Stimulated activated naive CD8-positive, alpha-beta T cell treated with anti-CD3 and anti-CD28 coated beads, Interleukin-15, Interleukin-2, amounts not matched to agents 100 U/mL and 50 U/mL, for 24 hours (primary cell): ENCODE measurements at places on chromosomes 2 and 18.

DNA sequence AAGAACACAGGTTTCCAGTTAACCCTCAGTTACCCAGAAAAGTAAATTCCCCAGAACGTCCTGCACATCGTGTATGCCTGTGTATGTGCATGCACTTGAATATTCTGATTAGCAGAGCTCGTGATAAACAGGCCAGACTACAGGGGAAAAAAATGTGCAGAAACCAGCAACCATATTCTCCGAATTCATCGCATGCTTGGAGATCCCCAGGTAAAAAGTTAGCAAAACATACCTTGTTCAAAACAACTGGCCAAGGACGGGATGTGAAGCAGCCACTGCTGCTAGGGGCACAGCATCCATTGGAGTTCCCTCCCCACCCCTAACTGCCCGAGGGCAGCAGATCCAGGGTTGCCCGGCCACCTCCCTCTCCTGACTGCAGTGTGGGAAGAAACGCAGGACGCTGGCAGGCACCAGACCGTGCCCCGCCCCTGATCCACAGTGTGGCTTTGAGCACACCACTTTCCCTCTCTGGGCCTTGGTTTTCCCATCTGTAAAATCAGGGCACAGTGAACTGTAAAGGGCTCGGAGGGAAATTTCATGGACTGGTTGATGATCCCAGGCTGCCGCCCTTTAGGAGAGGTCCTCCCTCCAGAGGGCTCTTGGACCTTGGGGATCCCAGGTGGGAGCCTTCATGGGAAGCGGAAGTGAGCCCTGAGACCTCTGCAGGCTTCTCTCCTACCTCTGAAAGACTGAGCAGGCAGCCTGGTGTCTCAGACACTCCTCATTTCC is 11.9 kb upstream of the ARID5A start:
- no peak for DNase-seq

DNA sequence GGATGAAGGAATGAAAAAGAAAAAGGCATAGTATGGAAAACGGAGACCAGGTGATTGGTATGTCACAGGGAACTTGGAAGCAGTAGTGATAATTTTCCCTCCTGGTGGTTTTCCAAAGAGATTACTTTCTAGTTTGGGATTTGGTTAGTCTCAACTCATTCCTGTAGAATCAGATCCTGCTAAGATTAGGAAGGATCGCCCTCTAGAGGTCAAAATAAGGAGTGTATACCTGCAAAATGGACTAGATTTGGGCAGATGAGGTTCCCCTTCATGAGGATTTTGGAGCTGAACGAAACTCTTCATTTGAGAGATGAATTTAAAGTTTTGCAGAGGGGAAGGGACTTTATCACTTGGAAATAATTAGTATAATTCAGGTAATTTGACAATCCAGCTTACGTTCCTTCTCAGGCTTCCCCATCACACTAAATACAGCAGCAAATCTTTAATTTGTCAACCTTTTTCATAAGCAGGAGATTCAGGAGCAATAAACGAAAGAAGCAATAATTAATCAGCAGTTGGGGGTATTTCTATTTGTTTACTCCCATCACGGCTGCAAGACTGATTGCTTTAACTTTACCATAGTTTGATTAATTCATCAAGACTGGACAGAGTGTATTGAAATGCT is 65.2 kb downstream of the CCDC195 start:
- DNase-seq = no peak

GRCh38 chr2:57893347-57893746 is 153.3 kb upstream of the VRK2 start:
- no peak for DNase-seq

DNA sequence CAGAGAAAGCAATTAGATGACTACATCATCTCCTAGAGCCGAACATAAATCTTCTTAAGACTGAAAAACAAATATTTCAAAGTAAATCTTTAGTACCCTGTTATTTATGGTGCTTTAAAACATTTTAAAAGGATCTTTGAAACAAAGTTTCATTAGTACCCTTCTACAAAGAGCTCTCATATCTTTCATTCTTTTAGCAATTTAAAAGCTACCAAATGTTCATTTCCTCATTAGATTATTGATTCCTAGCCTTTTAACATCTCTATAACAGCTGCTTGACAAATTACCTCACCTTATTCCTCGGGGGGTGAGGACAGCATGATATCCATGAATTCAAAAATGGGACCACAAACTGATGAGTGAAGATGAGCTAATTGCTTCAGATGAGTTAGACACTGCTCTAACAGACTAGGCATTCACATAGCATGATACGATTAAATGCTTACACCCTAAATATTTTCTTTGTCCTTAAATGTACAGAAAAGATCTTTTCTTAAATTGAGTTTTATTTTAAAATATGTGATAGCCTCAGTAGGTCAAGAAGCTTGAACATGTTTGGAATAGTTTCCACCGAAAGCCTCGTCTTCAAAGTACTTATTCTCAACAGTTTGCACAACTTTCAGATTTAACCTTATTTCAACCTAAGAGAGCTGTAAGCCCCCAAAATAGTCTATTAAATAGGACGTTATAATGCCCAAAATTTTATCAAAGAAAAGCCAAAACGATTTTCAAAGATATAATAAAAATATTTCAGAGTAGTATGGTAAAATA is 2.1 kb downstream of the ATAD2B start:
- DNase-seq = no peak

- peak; percentile 48 for DNase-seq
These were observed 63.9 kb downstream of the LRRFIP1 start for GRCh38 chr2:237691029-237691907.

GRCh38 chr18:77708826-77709506 is 459.3 kb downstream of the GALR1 start:
- no peak for DNase-seq

DNA sequence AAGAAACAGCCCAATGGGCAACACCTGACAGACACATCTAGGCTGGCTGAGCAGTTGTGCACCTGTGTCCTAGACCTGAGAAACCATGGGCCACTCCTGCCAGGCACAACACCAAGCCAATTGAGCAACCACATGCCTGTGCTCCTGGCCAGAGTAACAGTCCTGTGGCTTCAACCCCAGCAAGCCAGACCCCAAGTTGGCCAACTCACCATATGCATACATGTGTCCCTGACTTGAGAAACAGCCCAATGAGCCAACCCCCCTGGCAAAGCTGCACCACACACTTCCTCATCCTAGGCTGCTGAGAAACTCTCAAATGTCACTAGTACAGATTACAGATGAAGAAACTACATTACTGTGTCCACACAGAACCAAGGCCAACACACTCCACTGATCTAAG is 36.6 kb downstream of the USP34 start:
- no peak for DNase-seq

GRCh38 chr18:34281722-34282121 is 57.0 kb upstream of the NOL4 start:
- DNase-seq = no peak

- no peak for DNase-seq
These were observed 300.9 kb downstream of the ARHGAP15 start for GRCh38 chr2:143429932-143430679.

GRCh38 chr2:196875414-196875813 is 51.1 kb downstream of the PGAP1 start:
- DNase-seq = no peak

DNA sequence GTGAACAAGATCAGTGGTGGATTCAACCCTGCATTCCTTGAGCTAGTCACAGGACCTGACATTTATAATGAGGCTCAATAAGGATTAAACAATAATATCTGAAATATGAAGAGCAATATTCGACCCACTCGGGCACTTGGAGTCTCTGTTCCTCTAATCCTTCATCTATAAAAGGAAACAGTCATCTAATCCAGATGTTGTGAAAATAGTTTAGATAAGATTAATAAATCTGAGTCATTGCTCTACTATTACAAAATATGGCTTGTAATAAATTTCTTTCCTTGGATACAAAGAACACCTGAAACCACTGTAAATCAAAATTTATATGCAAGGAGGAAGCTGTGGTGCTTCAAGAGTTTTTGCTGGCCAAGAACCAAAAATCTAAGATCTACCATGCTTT is 846.9 kb upstream of the ACVR2A start:
- DNase-seq = no peak

- DNase-seq = no peak
These were observed 318.7 kb downstream of the MYCN start for GRCh38 chr2:16259010-16259409.

- DNase-seq = no peak
These were observed 115.9 kb downstream of the RPIA start for GRCh38 chr2:88807237-88807962.

DNA sequence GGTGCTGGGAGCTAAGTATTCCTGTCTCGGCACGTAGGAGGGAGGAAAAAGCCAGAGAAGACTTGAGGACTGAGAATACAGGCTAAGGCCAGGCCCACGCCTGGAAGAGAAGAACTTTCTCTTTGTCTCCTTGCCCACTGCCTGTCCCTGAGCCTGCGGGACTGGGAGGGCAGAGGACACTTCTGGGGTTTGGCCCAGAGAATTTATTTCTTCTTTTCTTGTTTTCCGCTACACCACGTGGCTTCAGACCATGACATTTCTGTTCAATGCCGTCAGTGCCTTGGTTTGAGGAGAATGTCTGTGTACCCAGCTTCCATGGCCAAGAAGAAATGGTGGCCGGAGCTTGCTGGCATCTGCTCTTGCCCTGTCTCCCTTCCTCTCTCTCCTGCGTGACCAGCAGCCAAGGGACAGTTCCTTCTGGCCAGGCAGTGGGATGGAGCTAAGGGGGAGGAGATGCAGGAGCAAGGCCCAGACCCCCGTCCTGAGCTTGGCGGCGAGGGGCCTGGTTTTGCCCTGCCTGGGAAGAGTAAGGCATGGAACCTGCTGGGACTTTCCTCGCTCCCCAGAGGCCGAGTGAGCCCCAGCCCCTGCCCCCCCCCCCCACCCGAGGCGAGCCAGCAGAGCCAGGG is 140.3 kb downstream of the KLHL29 start:
- DNase-seq = no peak

- no peak for DNase-seq
These were observed 62.3 kb downstream of the TRIB2 start for GRCh38 chr2:12778811-12779579.

- no peak for DNase-seq
These were observed 99.5 kb upstream of the ITGB6 start for GRCh38 chr2:160299540-160299939.

DNA sequence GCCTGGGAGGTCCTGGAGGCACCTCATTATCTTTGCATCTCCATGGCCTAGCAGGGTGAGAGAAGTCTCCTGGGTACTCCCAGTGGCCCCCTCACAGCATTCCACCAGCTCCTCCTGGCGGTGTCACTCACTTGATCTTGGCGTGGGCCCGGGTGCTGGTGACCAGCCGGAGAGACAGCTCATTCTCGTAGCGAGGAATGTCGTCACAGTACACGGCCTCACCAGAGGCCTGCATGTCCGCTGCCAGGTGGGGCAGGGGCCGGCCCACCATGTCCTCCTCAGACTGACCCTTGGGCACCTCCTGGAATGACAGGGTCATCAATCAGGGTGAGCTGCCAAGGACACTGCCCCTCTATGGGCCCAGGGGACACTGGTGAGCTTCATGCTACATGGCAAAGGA is 42.4 kb downstream of the XDH start:
- no peak for DNase-seq

DNA sequence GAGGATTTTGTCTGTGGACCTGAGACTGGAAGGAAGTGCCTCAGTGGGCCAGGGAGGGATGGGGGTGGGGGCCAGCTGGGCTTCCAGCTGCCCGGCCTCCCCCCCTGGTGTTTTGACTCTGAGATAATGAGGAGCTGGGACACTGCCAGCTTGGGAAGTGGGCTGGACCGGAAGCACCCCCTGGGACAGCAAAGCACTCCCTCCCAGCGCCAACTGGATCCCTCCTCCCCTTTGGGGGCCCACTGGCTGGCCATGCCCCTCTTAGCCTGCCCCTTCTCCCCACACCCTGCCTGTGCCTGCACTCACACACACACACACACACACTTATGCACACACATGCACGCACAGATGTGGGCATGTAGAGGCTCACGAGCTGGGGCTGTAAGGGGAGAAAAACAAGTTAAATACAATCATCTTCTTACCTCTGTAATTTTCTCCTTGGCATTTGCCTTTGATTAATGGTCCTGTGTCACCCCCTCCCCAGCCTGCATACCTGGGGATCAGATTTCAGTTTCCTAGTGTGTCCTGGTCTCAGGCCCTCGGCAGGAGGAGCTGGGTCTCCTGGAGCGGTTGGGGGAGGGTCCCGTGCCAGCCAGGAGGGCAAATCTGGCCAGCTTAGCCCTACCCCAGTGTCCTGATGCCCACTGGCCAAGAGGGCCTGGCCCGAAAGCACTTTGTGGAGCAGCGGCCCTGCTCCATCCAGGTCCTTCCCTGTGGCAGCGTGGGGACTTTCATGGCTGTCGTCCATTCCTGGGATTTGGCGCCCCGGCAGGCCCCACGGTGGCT is 3.6 kb downstream of the ITM2C start:
- no peak for DNase-seq

DNA sequence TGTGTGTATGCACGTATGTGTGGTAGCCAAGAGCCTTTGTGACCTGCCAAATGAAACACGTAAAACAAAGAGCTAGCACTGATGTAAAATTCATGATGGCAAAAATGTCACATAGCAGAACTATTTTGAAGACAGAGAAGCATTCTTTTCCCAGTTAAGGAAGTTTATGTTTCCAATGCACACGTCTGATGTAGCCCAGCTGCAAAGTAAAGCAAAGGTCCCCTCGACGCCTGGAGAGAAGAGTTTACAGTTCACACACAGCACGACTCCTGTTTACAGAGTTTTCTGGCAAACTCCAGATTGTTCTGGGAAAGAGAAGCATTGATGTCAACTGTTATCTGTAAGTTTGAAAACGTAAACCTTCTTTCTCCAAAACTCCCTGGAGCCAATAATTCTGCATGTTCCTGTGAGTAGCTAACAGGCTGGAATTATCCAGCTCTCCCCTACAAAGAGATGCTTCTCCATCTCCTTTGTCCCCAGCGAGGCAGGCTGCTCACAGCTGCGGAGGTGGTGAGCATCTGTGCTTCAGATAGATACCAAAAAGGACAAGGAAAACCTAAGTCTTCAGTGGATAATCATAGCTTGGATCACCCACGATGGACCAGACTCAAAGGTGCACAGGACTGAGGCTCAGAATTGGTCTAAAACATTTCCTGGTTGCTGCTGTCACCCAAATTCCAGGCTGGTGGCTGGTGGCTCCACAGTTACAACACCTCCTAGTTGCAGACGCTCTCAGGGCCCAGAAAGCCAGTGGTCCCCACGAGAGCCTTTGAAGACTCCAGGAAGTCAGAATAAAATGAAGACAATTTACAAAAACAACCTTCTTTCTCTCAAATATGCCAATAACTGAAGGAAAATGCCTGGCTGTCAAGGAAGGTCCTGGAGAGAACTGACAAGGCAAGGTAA is 87.4 kb downstream of the COL6A3 start:
- no peak for DNase-seq

- DNase-seq = no peak
These were observed 1534.4 kb downstream of the LRP1B start for GRCh38 chr2:140596447-140596846.

DNA sequence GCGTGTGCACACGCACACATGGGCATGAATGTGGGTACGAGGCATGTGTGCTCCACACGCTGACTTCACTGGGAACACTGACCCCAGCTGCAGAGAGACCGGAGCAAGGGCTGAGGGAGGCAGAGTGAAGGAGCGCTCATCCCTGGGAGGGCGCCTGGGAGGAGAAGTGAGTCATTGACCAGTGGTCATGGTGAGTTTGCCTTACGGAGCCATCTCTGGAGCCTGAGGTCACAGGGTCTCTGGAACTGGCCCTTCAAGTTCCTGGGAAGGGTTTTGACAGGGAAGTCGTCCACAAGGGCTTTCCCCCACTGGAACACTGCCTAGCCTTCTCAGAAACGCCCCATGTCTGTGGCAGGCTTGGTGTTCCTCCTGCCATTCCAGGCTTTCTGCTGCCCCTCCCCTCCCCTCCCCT is 14.3 kb upstream of the TMEM185B start:
- DNase-seq = no peak
